ENCODE measurements at places on chromosomes 2 and 18. TPM values are rescaled to one million over a fixed set of nuclear protein-coding genes. Genes with fewer than 3 reads are reported as not detected.

GRCh38 chr2:3625186-3625585 is 30.3 kb downstream of the COLEC11 start:
- no peak for DNase-seq

- DNase-seq = no peak
Measured at GRCh38 chr2:165196411-165196810, 7.4 kb downstream of the SCN3A start.

GRCh38 chr2:98901702-98902101 is 34.3 kb downstream of the CRACDL start:
- DNase-seq = no peak

DNA sequence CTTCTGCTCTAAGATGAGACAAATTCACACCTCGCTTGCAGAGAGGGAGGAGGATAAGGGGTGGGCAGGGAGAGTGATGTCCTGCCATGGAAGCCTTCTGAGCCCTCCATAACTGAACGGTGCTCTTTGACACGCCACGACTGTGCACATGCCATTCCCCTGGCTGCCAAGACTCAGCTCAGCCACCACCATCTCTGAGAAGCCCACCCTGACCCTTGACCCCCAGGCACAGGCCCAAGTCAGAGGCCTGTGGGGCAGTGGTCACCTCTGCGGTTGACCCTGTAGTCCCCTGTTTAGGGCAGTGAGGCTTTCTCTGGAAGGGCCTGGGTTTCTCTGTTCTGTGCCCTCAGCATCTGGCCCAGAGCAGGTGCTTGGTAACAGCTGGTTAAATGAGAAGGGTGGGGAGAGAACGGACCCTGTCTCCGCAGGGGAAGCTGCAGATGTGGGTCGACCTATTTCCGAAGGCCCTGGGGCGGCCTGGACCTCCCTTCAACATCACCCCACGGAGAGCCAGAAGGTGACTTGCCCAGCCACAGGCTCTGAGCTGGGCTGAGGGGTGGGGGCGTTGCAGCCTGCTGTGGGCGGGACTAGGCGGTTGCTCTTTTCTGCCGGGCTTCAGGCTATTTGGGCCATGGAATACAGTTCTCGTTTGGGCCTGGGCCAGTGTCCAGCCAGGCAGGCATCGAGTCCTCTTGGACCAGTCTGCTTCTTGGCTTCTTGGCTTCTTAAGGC is 215.1 kb downstream of the DYSF start:
- no peak for DNase-seq

Gene UGT1A3
- not detected for total RNA-seq

DNA sequence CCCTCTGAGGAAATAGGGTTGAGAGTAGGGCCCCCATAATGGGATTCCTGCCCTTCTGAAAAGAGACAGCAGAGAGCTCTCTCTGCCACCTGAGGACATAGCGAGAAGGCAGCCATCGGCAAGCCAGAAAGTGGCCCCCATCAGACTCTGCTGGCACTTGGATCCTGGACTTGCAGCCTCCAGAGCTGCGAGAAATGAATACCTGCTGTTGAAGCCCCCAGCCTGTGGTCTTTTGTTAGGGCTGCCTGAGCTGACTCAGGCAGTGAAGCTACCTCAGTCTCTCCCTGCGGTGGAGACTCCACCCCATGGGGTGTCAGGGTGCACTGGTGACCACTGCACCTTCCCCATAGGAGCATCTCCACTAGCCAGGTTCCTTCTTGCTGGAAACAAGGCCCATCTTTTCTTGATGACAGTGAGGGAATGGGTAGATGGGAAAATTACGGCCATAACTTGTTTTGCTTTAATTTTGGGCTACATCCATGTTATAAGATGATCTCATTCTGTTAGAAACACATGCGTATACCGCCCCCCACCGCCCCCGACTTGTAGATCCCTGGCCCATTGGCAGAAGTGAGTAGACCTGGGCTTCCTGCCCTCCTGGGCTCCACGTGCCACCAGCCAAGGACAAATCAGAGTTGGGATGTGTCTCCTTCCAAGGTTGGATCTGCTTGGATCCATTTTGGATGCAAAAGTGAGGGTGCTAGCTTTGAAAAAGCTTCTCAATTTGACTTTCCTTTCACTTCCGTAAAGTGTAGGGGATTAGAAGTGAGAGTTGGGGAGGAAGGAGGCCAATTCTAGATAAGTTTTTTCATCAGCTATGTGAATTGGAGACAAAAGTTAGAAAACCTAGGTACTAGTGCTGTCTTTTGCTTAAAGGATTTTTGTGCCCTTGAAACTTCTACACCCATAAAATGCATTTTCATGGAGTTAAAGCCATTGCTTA is 42.9 kb downstream of the NCK2 start:
- DNase-seq = no peak

DNA sequence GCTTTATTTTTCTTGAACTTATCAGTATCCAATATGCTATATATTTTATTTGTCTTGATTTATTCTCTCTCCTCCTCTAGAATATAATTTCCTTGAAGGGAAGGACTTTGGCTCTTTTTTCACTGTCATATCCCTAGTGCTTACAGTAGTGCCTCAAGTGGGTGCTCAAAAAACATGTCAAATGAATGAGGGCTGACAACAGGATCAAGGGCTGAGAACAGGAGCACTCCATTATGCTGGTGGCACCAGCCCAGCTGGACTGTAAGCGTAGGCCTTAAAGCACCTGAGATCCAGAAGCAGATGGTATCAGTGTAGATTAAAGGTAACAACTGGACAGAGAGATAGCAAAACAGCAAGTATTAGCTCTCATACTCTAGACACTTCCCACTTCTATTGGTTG is 46.3 kb downstream of the PMS1 start:
- DNase-seq = no peak

DNA sequence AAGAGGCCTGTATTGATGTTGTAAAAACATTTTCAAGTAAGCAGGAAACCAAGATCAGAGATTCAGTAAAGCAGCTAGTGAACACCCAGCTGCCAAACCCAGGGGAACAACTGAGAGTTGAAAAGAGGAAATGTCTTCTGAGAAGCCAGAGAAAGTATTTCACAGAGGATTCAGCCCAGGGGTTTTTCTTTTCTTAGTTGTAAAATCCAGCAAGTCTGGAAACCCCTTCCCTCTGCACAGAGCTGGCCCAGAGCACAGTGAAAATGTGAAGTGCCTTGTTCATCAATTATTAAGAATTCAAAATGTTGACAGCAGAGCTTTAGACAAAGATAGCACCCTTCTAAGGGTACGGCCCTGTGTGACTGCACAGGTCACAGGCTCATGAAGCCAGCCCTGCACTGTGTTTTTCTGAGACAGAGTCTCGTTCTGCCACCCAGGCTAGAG is 28.4 kb downstream of the AFF3 start:
- DNase-seq = no peak

DNA sequence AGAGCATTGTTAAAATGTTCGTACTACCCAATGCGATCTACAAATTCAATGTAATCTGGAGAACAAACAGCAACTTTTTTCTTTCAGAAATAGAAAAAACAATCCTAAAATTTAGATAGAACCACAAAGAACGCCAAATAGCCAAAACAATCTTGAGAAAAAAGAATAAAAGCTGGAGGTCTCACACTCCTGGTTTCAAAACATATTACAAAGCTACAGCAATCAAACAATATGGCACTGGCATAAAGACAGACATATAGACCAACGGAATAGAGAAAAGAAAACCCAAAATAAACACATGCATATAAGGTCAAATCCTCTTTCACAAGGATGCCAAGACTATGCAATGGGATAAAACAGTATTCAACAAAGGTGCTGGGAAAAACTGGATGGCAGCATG is 74.5 kb downstream of the MAP4K3 start:
- no peak for DNase-seq

Gene CROCC2
- not detected for total RNA-seq

GRCh38 chr2:224894356-224894755 is 147.9 kb downstream of the DOCK10 start:
- DNase-seq = no peak

DNA sequence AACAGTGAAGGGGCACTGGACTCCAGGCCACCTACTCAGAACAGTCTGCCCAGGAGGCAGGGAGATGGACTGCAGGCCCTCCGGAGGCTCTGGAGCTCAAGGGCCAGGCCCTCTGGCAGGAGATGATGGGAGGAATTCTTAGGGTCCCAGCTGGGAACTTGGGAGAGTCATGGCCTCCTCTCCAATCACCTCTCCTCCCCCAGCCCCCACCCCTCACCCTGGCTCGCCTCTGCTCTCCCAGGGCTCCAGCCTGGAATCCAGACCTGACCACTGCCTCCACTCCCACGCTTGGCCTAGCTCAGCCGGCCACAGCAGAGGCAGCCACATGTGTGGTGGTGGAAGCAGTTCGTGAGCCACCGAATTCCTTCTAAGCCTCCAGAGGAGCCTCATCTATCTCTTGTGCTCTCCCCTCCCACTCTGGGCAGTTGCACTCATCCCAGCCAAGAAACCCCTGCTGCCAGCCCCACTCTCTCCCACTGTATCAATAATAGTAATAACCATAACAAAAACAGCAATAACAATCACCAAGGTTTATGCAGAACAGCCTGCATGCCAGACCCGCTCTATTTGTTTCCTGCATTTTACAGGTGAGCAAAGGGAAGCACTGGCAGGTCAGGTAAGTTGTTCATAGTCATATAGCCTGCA is 67.4 kb downstream of the TNS1 start:
- peak; percentile 56 for DNase-seq

DNA sequence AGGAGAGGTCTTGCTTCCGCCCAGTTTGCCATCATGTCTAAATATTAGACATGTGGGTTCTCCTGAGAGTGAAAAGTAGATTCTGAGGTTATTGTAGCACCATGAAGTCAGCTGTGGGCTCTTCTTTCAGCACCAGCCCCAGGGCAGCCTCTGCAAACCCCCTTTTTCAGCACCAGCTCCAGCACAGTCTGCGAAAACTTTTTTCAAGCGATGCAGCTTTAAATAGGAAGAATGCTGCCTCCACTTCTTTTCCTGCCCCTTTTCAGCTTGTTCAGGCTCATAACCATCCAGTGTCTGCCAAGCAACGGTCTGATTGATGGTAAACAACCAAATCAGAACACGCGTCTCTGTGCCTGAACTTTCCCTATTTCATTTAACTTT is at the start of gene COL5A2:
Gene COL5A2, minus strand, starts transcription at position 192 of the 381 bp plus-strand sequence. Its CDS starts 157 bp downstream, at position 35.
- DNase-seq = peak; percentile 27

- no peak for DNase-seq
Measured at GRCh38 chr2:211055438-211055837, 499.0 kb downstream of the CPS1 start.

GRCh38 chr2:144607891-144608521 is 88.1 kb upstream of the ZEB2 start:
- peak; percentile 42 for DNase-seq

Gene SATB2
- 2.2 TPM for total RNA-seq

GRCh38 chr2:203155406-203155805 is 83.4 kb upstream of the CYP20A1 start:
- no peak for DNase-seq

DNA sequence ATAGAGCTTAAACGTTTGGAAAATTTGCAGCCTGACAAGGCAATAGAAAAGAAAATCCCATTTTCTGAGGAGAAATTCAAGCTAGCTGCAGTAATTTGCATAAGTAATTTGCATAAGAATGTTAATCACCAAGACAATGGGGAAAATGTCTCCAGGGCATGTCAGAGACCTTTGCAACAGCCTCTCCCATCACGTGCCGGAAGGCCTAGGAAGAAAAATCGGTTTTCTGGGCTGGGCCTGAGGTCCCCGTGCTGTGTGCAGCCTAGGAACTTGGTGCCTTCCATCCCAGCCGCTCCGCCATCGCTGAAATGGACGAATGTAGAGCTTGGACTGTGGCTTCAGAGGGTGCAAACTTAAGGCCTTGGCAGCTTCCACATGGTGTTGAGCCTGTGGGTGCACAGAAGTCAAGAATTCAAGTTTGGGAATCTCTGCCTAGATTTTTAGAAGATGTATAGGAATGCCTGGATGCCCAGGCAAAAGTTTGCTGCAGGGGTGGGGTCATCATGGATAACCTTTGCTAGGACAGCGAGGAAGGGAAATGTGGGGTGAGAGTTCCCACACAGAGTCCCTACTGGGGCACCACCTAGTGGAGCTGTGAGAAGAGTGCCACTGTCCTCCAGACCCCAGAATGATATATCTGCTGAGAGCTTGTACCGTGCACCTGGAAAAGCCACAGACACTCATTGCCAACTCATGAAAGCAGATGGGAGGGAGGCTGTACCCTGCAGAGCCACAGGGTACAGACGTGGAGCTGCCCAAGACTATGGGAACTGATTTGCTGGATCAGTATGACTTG is 164.6 kb downstream of the GULP1 start:
- DNase-seq = no peak

Gene PROKR1
- 0.12 TPM for total RNA-seq

- no peak for DNase-seq
Measured at GRCh38 chr2:46849046-46849715, 66.4 kb downstream of the MCFD2 start.

- DNase-seq = no peak
Measured at GRCh38 chr2:9484533-9484932, 10.2 kb downstream of the IAH1 start.

- peak; percentile 2 for DNase-seq
Measured at GRCh38 chr2:235539773-235540172, 45.9 kb downstream of the AGAP1 start.

DNA sequence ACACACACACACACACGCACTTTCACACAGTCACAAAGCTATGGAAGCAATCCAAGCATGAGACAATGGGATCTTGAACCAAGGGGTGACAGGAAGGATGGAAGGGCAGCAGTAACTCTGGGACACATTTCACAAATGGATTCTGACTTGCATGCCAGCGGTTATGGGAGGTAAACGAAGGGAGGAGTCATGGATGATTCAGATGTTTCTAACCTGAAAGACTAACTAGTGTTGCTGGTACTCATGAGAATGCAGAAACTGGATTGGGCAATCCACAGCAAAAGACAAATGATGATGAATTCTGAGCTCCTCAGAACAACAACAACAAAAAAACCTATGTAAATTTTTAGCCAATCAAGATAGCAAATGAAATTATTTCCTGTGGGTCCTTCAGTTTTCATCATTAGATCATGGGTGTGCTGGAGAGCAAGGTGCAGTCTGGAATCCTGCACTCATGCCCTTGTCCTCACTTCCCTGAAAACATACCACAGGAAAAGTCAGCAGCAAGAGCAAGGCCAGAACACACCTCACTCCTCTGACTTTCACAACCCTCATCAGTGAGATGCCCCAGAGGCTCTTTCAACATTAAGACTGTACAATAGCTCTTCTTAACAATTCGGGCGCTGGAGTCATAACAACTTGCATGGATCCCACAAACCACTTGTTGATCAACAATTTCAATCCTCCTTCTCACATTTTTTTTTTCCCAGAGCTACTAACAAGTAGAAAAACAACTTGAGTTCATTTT is 32.6 kb downstream of the ABCA12 start:
- no peak for DNase-seq

DNA sequence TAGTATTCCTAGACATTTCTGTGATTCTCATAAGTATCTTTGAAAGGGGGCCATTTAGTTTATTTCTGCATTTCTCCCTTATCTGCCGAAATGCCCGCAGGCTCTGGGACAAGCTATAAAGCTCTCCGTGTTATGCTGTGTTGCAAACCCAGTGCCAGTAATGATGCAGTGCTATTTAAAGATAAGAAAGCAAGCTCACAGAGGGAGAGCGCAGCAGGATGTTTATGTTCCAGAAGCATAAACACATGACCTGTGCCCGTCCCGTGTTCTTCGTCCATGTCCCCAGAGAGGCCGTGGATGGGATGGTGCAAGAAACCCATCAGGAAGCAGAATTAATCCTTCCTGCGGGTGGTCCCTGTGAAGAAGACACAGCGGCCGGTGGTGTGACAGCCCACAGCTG is 99.4 kb downstream of the NEDD4L start:
- no peak for DNase-seq

Gene C1QL2
- total RNA-seq = not detected

GRCh38 chr2:113219889-113220641 is 46.3 kb downstream of the PSD4 start:
- peak; percentile 64 for DNase-seq

GRCh38 chr2:111618226-111618977 is 265.6 kb downstream of the ANAPC1 start:
- DNase-seq = peak; percentile 49

- no peak for DNase-seq
Measured at GRCh38 chr2:112767693-112768330, 3.4 kb upstream of the CKAP2L start.
